ENCODE measurements at places on chromosomes 13 and 19.

DNA sequence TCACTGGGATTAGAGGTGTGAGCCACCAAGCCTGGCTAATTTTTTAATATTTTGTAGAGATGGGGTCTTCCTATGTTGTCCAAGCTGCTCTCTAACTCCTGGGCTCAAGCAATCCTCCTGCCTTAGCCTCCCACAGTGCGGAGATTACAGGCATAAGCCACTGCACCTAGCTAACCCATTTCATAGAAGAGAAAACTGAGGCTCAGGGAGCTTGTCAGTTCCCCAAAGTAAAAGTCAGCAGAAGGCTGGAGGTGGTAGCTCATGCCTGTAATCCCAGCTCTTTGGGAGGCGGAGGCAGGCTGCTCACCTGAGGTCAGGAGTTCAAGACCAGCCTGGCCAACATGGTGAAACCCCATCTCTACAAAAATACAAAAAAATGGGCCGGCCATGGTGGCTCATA lies 8.8 kb upstream of the HOMER3 start:
- no peak for DNase-seq

DNA sequence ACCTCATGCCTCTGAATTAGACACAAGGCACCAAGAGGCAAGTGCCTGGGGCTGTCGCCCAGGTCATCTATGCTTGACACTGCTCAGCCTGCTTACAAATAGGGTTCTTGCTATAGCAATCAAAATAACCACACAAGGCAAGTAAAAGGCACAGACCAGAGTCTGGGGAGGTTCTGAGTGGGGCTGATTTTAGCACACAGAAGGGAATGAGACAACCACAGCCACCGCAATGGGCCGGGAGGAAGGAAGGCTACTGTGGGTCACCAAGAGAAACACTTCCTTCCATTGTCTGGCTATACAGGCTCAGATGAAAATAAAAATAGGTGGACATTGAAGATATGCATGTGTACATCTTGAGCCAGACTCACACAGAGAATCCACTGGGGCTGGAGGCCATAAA lies 159.1 kb downstream of the DLEU7 start:
- no peak for DNase-seq

DNA sequence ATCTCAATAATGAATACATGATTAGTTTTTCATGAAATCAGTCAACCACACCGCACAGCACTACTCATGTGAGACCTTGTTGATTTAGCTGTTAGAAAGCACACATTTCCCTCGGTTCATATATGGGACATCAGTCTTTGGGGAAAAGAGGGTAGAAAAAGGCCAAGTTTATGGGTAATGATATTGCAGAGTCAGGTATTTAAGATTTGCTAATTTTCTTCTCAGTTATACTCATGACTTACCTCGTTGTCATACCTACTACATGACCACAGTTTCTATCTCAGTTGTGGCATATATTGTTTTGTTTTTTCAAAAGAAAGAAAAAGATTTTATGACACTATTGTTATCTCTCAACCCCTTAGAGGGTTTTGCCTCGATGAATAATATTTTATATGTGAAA lies 165.6 kb downstream of the POU4F1 start:
- no peak for DNase-seq

- no peak for DNase-seq
These were observed 448.7 kb upstream of the MIR17HG start for GRCh38 chr13:90898811-90899210.

DNA sequence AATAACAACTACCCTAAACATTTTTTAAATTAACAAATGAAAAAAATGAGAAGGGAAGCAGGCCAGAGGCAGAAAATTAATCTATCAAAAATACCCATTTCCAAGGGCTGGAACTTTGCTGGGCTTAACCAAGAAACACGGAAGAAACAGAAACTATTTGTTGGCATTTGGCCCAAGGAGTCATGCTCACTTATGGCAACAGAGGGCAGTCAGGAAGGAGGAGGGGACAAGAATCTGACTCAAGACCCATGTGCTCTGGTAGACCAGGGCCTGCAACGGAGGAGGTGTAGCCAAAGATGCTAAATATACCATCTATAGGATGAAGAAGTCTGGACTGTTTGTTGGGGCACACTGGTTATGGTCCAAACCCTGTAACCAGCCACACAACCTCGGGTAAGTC lies 496.7 kb downstream of the COG6 start:
- no peak for DNase-seq

DNA sequence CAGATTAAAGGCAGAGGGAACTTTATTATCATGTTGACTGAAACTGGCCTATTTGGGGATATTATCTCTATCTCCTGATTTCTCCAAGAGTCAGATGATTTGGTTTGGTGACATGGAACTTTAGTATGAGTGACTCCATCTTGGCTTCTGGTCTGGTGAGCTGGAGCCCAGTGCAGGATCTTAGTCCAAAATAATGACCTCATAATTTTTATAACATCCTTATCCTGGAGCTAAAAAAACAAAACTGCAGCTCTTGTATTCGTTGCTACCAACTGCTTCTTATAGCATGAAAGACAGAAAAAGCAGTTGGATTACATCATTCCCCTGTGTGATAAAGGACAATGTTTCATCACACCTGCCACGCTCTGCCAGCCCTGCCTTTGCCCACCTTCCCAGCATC lies 39.3 kb upstream of the RNF17 start:
- DNase-seq = no peak
